NCI-H345 (cell line): ENCODE measurements at places on chromosomes 7 and 10.

GRCh38 chr10:16820421-16820820 lies 3.2 kb upstream of the RSU1 start:
- no peak for DNase-seq

DNA sequence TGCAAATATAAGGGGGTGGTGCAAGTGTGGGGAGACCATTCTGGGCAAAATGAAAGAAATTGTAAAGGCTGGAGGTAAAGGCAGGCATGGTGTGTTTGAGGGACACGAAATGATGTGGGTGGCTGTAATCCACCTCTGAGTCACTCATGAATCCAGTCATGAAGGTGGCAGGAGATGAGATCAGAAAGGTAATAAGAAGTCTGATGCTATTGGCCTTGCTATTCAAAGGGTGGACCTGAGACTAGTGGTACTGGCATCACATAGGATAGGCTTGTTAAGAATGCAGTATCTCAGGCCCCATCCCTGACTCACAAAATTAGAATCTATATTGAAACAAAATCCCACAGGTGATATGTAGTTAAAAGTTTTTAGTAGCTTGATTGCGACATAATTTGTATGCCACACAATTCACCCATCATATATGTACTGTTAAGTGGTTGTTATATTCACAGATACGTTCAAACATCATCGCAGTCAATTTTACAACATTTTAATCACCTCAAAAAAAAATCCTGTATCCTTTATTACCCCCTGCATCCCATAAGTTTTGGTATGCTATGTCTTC lies 85.6 kb downstream of the ST8SIA6 start:
- no peak for DNase-seq

- DNase-seq: no peak
These were observed 31.6 kb downstream of the TLX1 start for GRCh38 chr10:101162677-101163076.

- DNase-seq: no peak
These were observed 69.7 kb downstream of the VCL start for GRCh38 chr10:74067373-74068352.

GRCh38 chr7:54109501-54109900 lies 432.7 kb upstream of the VSTM2A start:
- DNase-seq: no peak

DNA sequence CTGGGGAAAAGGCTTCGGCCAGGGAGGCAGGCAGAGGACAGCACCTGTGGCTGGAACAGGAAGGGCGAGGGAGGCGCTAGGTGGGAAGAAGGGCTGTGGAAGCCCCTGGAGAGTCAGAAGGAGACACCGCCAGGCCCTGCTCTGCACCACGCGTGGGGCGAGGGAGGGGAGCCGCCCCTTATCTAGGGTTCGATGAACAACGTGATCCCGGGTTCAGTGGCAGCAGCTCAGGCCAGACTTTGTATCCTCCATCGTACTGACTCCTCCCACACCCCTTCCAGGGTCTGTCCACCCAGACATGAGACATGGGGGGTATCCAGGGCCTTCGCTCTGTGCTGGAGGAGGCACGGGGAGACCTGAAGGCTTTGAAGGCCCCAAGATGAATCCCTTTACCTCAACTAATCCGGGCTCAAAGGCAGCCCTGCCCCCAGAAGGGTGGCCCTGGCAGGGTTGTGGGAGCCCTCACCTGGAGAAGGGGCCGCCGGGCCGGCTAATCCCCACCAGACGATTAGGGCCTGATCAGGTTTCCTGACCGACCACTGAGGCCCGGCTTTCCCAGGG lies 110.8 kb downstream of the PDGFA start:
- no peak for DNase-seq

DNA sequence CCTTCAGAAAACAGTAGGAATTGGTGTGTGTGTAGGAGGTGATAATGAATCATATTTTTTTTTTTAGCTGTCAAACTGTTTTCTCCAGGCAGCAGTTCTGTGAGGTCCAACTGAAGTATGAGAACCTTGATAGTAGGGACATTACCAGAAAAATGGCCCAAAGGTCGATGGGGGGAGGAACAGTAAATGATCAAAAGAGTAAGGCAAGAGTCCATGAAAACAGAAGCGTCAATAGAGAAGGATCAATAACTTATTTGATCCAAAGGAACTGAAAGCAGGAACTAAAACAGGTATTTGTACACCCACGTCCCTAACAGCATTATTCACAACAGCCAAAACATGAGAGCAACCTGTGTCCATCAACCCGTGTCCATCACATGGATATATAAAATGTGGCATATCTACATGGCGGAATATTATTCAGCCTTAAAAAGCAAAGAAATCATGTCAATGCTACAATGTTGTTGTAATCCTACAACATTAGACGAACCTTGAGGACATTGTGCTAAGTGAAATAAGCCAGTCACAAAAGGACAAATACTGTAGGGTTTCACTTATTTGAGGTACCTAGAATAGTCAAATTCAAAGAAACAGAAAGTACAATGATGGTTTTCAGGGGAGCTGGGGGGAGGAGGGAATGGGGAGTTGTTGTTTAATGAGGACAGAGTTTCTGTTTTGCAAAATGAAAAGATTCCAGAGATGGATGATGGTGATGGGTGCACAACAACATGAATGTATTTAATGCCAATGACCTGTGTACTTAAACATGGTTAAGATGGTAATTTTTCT lies 214.0 kb upstream of the KLF14 start:
- DNase-seq: no peak

GRCh38 chr7:81268551-81268950 lies 349.7 kb upstream of the SEMA3C start:
- DNase-seq: no peak

- no peak for DNase-seq
These were observed 677 bp downstream of the TSPAN14 start for GRCh38 chr10:80454513-80455460.

GRCh38 chr7:123573341-123573740 lies 15.7 kb upstream of the NDUFA5 start:
- no peak for DNase-seq

DNA sequence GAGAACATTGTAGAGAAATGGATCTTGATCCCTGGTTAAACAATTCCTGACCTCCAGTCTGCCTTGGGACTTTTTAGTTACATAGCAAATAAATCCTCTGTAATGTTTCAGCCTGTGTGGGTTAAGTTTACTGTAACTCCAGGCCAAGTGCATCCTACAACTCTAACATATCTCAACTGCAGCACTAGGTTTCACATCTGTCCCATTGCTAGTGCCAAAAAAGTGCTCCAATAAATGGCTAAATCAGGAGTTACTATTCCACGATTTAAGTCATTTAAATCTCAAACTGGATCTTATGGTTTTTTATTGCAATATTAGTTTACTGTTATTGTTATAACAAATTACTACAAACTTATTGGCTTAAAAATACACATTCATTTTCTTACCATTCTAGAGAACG lies 479.6 kb downstream of the GPAM start:
- DNase-seq: no peak

GRCh38 chr10:102131286-102132170 lies 1.3 kb upstream of the PPRC1 start:
- peak; percentile 40 for DNase-seq

DNA sequence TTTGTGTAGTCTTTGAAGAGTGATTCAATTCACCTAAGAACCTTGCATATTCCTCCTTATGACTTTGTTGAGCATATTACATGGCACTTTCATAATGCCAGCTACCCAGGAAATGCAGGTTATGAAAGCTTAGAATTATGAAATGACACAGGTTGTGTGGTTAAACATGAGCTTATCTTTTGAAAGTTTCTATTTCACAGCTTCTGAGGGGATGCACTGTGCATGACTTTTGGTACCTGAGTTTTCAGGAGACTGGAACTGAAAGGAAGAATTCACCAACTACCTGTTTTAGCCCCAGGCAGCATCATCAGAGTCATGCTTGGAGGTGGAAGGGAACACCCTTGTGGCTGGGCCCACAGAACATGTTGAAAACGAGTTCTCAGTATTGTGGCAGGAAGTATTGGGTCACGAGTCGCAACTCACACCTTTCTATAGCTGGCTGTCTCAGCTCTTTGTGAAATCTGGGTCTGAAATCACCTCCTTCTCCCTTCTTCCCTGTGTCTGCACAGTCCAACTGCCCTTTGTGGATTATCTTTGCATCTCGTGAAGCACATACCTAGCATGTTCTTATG lies 228.2 kb downstream of the PTEN start:
- DNase-seq: no peak

DNA sequence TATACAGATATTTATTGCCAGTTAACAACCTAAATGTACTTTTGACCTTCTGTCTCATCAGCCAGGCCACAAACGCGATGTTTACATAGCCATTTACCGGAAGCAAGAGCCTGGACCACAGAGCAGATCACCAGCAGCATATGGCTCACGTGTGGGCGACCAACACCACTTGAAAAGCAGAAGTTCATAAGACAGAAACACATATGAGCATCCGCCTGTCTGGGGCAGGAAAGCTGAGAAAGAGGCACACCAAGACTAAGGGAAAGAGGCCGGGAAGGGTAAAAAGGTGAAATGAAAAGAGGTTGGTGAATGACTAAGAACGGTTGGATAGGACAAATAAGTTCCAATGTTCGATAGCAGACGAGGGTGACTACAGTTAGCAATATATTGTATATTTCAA lies 1.3 kb downstream of the ABCB1 start:
- DNase-seq: no peak

DNA sequence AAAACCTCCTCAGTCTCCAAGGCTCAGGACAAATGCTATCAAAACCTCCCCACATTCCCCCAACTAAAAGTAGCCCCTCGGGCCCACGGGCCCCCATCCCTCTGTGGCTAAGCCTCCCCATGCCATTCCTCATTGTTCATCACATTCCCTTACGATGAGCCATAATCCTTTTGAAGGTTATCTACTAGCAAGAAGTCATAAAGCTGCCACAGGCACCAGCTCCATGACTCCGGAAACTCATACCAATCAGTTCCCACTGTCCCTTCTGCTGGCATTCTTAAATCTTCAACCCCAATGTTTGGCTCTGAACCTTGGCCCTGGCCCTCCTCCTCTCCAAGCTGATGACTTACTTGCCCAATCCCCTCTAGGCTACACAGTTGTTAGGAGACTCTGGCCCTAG lies 19.4 kb upstream of the TM9SF3 start:
- no peak for DNase-seq

GRCh38 chr10:60975716-60976115 lies 31.7 kb upstream of the RHOBTB1 start:
- no peak for DNase-seq

- no peak for DNase-seq
These were observed 4.2 kb downstream of the NRBF2 start for GRCh38 chr10:63137306-63137705.

GRCh38 chr7:142434666-142435167 lies 176.9 kb upstream of the PRSS58 start:
- no peak for DNase-seq

DNA sequence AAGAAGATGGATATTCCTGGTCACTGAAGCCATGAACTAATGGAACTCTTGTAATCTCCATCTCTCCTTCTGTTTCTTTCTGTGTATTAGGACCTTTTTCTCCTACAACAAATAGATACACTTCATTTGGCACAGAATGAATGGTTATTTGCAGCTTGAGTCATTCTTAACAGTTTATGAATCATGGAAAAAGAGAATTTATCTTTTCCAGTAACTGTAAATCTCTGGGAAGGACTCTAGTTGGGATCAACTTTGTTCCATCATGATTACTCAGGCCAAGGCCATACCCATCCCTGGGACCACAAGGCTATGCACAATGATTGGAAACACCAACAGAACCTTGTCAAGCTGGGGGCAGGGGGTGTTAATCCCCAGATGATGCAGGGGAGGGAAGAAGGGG lies 36.1 kb upstream of the MDFIC start:
- no peak for DNase-seq

DNA sequence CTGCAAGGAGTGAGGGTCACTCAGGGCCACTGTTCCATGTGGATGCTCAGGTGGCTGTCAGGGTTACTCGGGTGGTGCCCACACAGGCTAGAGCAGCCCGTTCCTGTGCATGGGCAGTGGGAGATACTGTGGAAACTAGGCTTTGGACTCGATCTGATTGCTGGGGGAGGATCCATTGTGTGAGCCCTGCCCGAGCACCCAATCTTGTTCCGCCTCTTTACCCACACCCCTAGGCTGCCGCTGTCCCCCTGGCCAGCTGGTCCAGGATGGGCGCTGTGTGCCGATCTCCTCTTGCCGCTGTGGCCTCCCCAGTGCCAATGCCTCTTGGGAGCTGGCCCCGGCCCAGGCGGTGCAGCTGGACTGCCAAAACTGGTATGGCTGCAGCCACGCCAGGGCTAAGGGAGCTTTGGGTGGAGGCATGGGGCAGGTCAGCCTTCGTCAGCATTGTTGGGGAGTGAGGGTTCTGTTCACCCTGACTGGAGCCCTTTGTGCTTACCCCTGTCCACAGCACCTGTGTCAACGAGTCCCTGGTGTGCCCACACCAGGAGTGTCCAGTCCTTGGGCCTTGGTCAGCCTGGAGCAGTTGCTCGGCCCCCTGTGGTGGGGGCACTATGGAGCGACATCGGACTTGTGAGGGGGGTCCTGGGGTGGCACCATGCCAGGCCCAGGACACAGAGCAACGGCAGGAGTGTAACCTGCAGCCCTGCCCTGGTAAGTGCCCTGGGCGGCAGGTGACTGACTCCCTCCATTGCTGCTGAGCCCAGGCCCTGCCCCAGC lies 12.4 kb upstream of the ZNF862 start:
- no peak for DNase-seq

- DNase-seq: no peak
These were observed 14.6 kb upstream of the ZSCAN21 start for GRCh38 chr7:100034871-100035510.

DNA sequence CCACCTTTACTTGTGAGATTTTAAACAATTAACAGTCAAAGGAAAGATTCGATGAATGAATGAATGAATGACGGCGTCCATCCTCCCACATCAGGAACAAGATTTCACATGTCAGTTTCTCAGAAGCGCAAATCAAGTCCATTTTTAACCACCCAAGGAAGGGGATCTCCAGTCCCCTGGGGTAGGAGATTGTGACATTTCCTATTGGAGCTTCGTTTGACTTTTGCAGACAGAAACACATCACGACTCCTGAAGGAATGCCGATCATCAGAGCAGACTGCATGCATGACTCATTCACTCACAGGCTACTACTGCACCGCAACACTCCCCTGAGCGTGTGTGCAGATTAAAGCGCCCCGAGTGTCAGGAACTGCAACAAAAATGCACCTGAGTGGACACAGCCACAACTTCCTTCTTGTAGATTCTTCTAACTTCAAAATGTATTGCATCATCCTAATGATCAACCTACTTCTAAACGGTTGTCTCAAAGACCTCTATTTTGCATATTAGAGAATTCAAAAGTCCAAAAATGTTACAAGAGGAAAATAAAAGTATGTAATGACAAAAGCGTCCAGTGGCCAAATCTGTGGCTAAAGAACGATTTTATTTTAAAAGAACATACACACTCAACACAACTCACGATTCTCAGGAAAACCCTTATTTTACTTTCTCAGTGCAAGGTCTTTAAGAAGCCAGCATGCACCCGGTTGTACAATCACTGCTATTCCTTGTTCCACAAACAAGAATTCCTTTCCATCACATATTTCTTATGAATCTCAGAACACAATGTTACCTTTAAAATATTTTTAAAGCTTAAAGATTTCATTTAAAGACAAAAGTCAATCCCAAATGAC lies 172.6 kb downstream of the FAM107B start:
- DNase-seq: no peak

GRCh38 chr7:84107259-84107658 lies 87.3 kb downstream of the SEMA3A start:
- DNase-seq: no peak
